Activated CD4-positive, alpha-beta T cell treated with anti-CD3 and anti-CD28 coated beads, Interleukin-2, amount 50 U/mL, for 48 hours (primary cell): ENCODE measurements at places on chromosomes 6 and 20.

DNA sequence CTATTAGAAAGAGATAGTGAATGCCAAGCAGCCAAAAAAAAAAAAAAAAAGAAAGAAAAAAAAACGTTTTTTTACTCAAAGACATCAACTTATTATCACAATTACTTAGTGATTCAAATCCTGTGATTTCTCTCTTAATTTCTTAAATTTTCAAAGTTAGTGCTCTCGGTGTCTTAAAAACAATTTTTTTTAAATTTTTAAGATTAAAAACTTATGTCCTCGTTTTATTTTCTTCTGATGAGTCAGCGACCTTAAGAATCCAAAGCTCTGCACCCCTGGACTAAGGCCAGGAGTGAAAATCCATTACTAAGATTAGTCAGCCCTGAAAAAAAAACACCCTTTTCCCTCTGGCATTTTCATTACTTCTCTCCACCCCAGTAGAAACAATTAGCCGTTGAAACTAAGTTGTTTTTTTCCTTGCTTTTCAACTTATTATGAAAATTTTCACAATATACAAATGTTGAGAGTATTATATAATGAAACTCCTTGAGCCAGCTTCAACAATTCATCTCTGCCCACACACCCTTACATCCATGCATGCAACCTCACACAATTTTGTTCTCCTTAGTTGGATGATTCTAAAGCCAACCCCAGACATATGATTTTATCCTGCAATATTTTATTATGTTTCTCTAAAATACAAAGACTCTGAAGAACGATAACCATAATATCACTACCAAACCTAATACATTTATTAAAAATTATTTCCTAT is 85.6 kb upstream of the CARMIL1 start:
- DNase-seq = no peak

GRCh38 chr20:18983796-18984195 is 170.2 kb downstream of the SCP2D1 start:
- DNase-seq = no peak

DNA sequence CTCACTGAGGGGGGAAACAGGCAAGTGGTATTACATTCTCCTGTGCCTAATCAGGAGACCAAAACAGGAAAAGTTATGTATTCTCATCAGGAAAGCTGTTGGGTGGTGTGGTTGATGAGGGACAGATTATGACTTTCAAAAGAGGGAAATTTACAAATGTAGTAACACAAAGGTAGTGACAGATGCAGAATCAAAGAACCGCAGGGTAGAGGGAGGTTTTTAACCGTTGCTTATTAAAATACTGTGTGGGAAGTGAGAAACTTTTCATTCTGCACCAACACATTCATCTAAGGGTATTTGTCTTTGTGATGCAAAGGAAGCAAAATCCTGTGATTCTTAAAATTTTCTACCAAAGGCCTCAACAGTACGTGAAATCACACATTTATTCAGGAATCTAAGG is 288.2 kb upstream of the MAN1A1 start:
- no peak for DNase-seq

GRCh38 chr6:36848658-36849441 is 9.6 kb upstream of the CPNE5 start:
- DNase-seq = no peak

DNA sequence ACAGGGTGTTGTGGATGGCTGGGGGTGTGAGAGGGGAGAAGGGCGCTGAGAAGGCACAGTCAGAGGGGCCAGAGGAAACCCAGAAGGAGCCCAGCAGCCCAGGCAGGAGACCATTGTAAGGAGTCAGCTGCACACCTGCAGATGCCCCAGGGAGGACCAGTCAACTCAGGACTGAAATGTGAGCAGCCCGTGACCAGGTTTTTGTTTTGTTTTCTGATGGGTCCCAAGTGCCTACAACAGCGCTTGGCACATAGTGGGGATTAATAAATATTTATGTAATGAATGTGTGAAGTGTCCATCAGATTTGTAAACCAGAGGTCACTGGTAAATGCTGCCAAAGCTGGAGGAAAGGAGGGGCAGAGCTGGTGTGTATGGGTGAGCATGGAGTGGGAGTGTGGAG is 30.2 kb downstream of the TRAM2 start:
- DNase-seq = no peak

GRCh38 chr6:125747589-125748405 is 1.6 kb upstream of the HEY2 start:
- peak; percentile 31 for DNase-seq

GRCh38 chr20:13659288-13659687 is 20.6 kb upstream of the TASP1 start:
- no peak for DNase-seq

GRCh38 chr6:110295451-110296165 is 62.5 kb downstream of the METTL24 start:
- no peak for DNase-seq

DNA sequence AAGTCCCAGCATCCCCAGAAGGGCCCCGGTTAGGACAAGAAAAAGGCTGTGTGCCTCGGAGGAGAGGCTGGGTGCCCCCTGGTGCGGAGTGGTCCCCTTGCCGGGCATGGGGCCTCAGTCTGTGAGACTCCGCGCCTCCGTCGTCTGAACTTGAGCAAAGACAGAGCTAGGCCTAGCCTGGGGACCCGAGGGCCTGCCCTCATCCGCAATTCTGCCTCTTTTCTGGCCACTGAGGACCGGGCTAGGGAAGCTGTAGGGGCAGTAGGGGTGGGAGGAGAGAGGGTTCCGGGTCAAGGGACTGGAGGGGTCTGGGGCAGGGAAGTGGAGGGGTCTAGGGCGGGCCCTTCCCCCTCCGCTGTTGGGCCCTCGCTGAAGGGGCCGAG is 550 bp upstream of the HSPA12B start:
- DNase-seq = no peak

DNA sequence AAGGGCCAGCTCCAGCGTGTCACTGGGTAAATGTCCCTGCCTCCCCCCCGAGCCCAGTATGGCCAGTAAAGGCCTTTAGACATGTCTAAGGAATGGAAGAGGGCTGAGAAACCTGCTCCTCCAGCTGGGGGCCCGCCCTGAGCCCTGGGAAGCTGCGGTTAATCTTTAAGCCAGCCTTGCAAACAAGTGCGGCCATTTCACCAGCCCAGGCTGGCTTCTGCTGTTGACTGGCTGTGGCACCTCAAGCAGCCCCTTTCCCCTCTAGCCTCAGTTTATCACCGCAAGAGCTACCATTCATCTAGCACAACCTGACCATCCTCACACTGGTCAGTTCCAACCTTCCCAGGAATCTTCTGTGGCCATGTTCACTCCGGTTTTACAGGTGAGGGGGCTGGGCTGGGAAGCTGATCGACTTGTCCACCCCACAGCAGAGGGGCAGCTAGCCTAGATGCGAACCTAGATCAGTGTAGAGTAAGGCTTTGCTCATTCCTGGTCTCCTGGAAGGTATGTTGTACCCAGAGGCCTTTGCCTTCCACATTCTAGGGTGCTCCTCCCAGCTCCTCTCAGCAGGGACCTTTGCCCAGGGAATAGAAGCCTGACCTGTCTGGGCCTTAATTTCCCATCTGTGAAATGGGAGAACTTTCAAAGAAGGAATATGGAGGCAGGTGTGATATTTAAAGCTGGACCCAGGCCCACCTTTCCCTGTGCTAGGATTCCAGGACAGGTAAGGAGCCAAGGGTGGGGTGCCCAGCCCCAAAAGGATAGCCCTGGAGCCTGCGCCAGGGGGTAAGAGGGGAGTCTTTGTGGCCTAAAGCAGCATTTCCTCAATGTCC is 1.2 kb upstream of the SRC start:
- DNase-seq = no peak

- DNase-seq = no peak
These were observed 79.2 kb upstream of the MRAP2 start for GRCh38 chr6:83954371-83954770.

GRCh38 chr20:53899351-53900167 is 170.8 kb downstream of the BCAS1 start:
- DNase-seq = peak; percentile 84

DNA sequence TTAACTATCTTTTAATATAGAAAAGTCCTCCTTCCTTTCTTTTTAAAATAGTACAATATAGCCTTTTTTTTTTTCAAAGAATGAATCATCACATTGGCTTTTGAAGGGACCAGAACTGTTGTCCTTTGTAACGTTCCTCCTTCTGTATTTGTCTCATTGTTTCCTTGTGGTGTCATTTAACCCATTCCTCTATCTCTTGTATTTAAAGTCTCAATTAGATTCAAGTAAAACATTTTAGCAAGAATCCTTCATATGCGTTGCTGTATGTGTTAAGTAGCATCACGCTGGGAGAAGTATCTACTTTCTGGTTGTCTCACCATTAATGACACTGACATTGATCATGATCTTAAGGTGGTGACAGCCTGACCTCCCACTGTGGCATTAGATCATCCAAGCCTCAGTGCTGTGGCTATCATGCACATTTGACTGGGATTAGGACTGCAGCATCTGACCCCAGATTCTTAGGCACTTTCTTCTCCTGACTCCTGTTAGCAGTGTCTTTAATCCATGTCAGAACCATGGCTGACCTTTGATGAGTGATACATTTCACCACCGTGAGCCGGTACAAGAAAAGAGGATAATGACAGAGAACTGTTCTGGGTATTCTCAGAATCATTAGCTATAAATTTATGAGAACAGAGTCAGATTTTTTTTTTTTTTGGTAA is 67.5 kb upstream of the TFB1M start:
- no peak for DNase-seq

DNA sequence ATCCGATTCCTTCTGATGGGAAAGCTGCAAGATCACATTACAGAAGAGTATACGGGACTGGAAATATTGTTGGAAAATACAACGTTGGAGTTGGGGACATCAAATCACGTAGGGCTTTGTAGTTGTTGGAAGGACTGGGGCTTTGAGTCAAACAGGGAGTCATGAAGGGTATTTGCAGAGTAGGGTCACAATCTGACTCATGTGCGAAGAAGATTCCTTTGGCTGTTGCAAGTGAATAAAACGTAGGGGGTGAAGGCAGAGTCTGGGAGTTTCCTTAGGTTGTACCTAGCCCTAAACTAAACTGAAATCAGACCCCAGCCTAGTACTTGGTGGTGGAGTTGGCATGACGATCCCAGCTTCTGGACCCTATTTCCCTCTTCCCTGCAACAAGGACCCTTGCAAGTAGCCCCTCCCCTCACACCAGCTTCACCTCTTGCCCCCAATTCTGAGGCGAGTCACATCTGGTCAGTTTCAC is 32.3 kb downstream of the SNX5 start:
- DNase-seq = no peak
